Lower leg skin (tissue), 4 donors: ENCODE measurements at places on chromosomes 2 and 18. TPM values are rescaled to one million over a fixed set of nuclear protein-coding genes. Genes with fewer than 3 reads are reported as not detected.

GRCh38 chr2:139872032-139872431 lies 1091.8 kb upstream of the NXPH2 start:
- no peak for DNase-seq

- no peak for DNase-seq
Measured at GRCh38 chr2:36456227-36457175, 100.9 kb downstream of the CRIM1 start.

DNA sequence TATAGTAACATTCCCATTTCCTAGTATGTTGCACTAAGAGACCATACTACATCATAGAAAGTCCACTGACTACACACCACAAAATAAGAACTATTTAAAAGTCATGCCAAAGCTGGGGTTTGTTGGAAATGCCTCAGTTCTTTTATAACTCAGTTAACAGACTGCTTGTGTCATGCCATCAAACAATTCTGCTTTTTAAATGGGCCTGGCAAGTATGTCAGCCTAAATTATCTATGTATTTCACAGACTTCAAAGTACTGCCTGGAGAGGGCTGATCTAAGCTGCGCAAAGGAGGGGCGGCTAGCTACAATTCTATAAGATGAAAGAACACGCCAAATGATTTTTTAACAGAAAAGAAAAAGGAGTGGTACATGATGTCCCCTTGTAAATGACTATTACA lies 49.6 kb downstream of the FARSB start:
- no peak for DNase-seq

- peak; percentile 69 for DNase-seq
Measured at GRCh38 chr2:100786297-100786658, 33.7 kb upstream of the NPAS2 start.

GRCh38 chr18:64278026-64278425 lies 129.1 kb upstream of the LINC00305 start:
- DNase-seq, result no peak

DNA sequence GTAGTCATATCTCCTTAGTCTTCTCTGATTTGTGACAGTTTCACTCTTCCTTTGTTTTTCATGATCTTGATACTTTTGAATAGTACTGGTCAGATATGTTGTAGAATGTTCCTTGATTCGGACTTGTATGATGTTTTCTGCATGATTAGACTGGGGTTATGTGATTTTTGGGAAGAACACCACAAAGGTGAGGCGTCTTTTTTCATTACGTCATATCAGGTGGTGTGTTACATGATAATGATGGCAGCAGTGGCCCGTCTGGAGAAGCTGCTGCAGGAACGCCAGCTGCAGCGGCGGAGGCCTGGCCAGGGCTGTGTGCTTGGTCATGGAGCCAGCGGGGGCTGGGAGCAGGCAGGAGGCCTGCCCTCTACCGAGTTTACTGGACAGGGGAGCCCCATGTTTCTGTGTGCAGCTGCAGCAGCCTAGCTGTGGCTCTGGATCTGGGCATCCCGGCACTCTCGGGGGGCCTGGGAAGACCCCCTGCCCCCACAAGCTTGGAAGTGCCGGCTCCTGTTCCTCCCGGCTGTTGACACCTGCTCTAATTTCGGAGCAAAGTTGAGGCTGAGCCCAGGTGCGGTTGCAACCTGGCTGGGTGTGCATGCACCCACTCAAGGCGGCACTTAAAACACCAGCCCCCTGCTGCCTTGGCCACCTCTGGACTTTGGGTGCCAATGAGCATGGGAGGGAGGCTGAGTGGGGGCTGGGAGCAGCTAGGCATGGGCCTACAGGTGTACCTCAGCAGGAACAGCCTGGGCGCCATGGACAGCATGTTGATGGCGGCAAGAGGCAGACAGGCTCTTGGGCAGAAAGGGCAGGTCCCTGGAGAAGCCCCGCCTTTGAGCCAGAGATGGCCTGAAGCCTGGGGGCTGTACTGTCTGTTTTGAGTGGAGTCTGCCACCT lies 26.1 kb downstream of the SLC4A10 start:
- no peak for DNase-seq

DNA sequence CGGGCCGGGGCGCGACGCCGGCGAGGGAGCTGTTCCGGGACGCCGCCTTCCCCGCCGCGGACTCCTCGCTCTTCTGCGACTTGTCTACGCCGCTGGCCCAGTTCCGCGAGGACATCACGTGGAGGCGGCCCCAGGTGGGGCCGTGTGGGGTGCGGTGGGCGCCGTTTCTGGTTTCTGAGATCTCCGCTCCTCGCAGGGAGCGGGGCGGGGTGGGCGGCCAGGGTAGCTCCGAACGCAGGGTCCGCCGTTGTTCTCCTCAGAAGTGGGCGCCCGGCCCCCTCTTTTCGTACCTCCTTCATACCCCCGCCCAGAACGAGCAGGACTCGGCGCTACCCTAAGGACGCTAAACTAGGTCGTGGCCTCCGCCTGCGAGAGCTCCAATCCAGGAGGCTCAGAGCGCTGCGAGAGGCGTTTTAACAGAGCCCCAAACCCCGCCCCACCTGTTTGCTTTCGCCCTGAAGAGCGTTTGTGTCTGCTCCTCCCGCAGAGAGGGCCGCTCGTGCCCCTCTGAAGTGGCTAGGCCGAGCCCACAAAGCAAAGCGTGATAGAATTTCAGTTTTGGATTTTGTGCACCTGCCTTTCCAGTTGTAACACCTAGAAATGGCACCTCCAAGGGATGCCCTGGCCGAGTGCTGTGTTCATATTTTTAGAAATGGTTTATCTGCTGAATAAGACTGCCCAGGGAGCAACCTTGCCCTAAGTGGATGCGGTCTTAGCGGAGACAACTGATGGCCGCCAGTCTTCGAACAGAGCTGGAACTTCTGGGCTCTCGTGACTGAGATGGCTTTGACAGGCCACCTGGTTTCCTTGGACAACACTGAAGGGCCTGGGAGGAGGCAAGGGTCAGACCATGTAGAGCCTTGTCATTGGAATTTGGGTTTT lies 626 bp downstream of the CAPN10 start:
- no peak for DNase-seq

GRCh38 chr2:28528206-28528605 lies 32.3 kb downstream of the PLB1 start:
- DNase-seq, result no peak

DNA sequence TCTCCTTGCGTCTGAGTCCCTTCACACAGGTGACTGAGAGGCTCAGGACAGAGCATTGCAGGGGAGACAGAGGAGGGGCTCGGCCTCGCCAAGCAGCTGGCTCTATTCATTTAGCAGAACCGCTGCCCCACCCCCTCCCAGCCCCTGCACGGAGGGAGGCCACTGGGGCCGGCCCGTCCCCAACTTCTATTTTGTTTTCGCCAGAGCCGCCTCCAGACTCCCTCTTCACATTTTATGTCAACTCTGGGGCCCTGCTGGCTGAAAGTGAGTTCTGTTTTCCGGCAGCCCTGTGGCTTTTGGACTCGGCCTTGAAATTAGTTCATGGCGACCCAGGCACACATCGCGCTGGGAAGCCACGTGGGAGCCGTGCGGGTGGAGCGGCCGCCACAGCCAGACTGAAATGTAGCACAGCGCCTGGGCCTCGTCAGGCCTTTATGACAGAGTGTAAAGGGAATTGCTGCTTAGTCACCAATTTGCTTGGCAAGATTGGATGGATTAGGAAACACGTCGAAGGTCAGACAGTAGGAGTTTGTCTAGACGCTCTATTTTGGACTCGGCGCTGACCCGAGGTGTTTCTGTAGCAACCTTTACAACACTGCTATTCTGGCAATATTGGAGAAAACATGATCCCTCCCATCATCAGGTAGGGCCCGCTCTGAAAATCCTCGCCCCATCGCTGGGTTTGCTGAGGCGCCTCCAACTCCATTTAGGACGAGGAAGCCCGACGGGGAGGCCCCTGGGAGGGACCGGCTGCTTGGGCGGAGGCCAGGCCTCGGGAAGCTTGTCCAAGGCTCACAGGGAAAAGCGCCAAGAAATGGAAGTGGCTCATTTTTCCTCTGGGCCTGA lies 90.7 kb upstream of the CTDP1 start:
- DNase-seq, result peak; percentile 80

- DNase-seq, result no peak
Measured at GRCh38 chr2:134718023-134718816, 580 bp downstream of the TMEM163 start.

GRCh38 chr2:235458839-235459273 lies 35.0 kb upstream of the AGAP1 start:
- no peak for DNase-seq

DNA sequence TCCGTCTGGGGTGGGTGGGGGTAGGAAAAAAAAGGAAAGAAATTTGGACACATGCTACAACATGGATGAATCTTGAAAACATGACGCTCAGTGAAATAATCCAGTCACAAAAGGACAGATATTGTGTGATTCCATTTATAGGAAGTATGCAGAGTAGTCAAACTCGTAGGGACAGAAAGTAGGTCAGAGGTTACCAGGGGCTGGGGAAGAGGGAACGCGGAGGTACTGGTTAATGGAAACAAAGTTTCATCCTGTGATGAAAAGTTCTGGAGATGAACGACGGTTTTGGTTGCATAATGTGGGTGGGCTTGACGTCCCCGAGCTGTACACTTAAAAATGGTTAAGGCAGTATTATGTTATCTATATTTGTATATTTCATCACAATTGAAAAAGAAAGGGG lies 4.5 kb upstream of the SFTPB start:
- DNase-seq, result no peak

- DNase-seq, result peak; percentile 58
Measured at GRCh38 chr2:231674587-231675338, 33.6 kb upstream of the PTMA start.

- no peak for DNase-seq
Measured at GRCh38 chr2:1598800-1599199, 145.5 kb downstream of the PXDN start.

GRCh38 chr2:159179096-159179495 lies 107.4 kb downstream of the WDSUB1 start:
- no peak for DNase-seq

- no peak for DNase-seq
Measured at GRCh38 chr2:133264989-133265401, 303.3 kb downstream of the NCKAP5 start.

DNA sequence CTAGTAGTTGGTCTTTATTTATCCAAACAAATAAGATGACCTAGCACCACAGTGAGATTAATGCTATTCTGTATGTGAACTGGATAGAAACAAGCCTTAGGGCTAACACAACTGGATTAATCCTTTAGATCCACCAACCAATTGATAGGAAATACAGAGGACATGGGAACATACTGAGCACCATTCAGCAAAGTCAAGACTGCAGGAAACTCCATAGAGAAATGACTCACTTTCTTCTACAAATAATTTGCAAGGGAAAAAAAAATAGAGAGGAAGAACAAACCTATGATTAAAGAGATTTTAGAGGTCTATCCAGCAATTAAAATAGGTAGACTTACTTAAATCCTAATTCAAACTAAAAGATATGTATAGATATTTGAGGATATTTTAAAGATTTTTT lies 23.9 kb downstream of the WDFY1 start:
- DNase-seq, result no peak

- no peak for DNase-seq
Measured at GRCh38 chr2:212640428-212640827, 101.8 kb upstream of the ERBB4 start.

- no peak for DNase-seq
Measured at GRCh38 chr2:136297312-136297711, 179.4 kb upstream of the CXCR4 start.

DNA sequence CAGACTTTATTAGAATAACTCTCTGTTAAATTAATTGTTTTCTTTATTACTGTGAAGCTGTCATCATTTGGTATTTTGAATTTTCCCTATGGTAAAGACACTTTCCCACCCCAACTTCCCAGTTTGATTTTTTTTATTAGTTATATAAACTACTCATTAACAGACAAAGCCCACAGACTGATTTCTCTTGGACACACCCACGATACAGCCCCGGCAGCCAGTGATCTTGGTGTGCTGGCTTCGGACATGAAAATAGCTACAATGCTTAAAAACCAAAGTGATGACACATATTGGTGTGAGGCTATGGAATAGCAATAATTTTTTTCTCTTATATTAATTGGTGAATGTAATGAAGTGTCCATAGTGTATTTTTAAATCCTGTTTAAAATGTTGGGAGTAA lies 225.4 kb upstream of the SIX3 start:
- no peak for DNase-seq

GRCh38 chr2:114446571-114446970 lies 4.1 kb downstream of the DPP10 start:
- no peak for DNase-seq

DNA sequence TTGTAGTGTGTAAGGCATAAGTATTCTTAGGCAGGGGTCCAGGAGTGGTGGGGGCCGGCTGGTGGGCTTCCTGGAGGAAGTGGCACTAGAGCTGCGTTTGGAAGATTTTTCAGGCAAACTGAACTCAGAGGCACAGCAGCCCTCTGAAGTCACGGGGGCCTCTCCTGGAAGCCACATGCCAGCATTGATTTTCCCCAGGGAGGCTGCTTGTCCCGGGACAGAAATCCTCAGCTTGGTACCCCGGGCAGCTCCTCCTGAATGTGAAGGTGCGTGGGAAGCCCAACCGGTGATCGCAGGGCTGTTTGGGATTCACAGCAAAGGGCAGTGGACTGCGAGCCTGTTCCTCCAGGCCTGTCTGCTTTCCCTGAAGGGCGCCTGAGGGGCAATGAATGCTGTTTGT lies 1.6 kb upstream of the PDIA6 start:
- no peak for DNase-seq

- DNase-seq, result no peak
Measured at GRCh38 chr2:44956843-44957242, 15.3 kb downstream of the SIX3 start.

- DNase-seq, result no peak
Measured at GRCh38 chr18:31659576-31660177, 24.7 kb downstream of the B4GALT6 start.

- DNase-seq, result no peak
Measured at GRCh38 chr18:59959606-59960005, 59.8 kb downstream of the PMAIP1 start.

GRCh38 chr2:189610700-189611099 lies 30.1 kb upstream of the SLC40A1 start:
- no peak for DNase-seq

DNA sequence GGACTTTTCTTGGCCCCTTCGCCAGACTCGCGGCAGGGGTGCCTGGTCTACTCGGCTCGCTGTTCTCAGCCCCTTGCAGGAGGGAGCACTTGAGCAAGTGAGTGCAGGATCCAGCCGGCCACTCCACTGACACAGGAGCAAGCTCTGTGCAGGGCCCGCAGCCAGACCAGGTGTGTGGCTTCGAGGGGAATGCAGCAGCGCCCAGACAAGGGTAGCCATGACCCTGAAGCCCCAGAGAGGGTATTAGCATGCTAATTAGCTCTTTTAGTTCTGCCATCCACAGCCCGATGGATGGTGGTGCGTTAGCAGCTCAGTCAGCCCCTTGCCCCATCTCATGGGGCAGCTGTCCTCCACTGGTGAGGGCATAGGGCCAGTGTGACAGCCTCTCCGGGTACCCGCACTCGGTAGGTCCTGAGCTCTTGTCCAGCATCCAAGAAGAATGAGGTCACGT lies 103.2 kb upstream of the HS6ST1 start:
- peak; percentile 13 for DNase-seq

The MTCL1 gene
- total RNA-seq, result 5.6 TPM

The GALR1 gene
- not detected for total RNA-seq

The ALPI gene
- total RNA-seq, result not detected

The UGT1A4 gene
- 2.3 TPM for total RNA-seq

The ZNF2 gene
- total RNA-seq, result 3.3 TPM

The LOXL3 gene
- total RNA-seq, result 0.17 TPM

The CPLX4 gene
- not detected for total RNA-seq

The COX5B gene
- total RNA-seq, result 206 TPM

The PGAP1 gene
- total RNA-seq, result 20.0 TPM

The MFSD6 gene
- 233 TPM for total RNA-seq

The FBXO15 gene
- total RNA-seq, result not detected

The ERBB4 gene
- 0.97 TPM for total RNA-seq

The DOK6 gene
- total RNA-seq, result 0.42 TPM

The TAF1B gene
- 25.0 TPM for total RNA-seq
